Activated CD4-positive, alpha-beta T cell treated with anti-CD3 and anti-CD28 coated beads, Interleukin-2, amount 50 U/mL, for 1 hour (primary cell): ENCODE measurements at places on chromosomes 5 and 9.

GRCh38 chr9:2955575-2955974 is 111.7 kb upstream of the PUM3 start:
- DNase-seq, result no peak

GRCh38 chr5:98917433-98917832 is 11.4 kb downstream of the CHD1 start:
- DNase-seq, result no peak

DNA sequence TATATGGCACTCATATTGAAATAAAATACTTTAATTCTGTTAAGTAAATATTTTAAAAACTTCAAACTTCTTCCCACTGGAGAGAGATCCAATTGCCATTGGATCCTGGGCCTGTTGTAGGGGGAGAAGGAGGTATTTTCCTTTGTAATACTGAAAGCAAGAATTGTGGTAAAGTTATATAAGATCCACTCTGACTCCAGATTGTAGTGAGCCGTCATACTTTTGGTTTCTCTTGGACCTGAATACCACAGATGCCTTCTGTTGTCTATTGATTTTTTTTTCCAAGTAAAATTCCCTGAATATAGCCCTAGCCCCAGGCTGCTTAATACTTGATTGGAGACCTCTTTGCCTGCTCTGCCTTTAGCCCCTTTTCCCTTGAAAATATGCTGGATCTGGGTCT is 86.9 kb downstream of the ATG10 start:
- no peak for DNase-seq

GRCh38 chr9:16214677-16215352 is 655.7 kb downstream of the BNC2 start:
- DNase-seq, result no peak

- DNase-seq, result no peak
Measured at GRCh38 chr9:126203313-126203712, 123.3 kb upstream of the MVB12B start.

DNA sequence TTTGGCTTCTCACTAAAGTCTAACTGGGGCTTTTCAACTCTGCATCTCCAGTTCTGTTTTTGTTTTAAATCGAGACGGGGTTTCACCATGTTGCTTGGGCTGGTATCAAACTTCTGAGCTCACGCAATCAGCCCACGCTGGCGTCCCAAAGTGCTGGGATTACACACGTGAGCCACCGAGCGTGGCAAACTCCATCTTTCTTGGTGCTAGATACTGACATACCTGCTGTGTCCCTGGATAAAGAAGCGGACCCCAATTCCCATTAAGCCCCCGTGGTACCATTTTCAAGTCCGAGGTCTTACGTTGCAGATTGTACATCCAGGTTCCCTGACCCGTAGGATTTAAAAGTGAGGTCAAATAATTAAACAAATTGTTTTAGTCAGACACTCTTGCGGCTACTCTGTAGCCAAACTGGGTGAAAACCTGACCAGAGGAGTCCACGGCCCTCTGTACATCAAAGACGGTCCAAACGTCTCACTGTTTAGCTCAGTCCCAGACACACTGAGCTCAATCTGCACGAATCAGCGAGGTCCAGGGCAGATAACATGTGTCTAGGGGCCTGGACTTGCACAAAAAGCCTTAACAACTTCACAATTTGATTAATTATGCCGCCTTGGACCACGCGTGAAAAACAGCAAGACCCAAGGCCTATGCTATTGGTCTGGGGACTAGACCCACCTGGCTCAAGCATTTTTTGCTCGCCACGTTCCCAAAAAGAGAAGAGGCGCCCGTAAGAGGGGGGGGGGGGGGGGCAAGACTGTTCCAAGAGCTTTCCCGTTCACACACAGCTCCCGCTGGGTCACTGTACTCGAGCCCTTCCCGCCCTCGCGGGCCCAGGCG is 727 bp upstream of the DNAJA1 start:
- no peak for DNase-seq

DNA sequence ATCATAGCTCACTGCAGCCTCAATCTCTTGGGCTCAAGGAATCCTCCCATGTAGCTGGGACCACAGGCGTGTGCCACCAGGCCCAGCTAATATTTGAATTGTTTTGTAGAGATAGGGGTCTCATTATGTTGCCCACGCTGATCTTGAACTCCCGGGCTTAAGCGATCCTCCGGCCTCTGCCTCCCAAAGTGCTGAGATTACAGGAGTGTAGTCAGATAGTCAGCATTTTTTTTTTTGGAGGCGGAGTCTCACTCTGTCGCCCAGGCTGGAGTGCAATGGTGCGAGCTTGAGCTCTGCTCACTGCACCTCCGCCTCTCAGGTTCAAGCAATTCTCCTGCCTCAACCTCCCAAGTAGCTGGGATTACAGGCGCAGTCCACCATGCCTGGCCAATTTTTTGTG is 1.6 kb upstream of the SAR1B start:
- DNase-seq, result no peak

GRCh38 chr5:116068028-116068632 is 16.7 kb upstream of the COMMD10 start:
- peak; percentile 12 for DNase-seq

DNA sequence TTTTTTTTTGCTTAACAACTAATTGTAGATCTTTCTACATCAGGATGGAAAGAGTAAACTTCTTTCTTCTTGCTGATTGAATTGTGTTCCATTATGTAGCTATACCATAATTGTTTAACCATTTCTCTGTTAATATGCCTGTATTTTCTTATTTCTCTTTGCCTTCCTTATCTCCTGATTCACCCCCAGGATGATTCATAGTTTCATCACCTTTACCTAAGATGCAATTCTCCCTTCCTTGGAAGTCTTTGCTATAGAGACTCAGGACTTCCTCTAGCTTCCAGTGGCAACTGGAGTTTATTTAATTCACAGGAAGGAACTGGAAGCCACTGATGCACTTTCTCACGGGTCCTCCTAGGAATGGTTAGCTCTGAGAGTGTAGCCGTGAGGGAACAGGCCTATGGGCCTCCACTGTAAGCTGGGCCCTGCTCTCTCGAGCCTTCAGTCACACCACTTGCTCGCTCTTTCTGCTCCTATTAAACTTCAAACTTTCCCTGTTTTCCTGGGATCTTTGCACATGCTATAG is 83.1 kb downstream of the FGF1 start:
- no peak for DNase-seq

GRCh38 chr5:54663866-54664265 is 146.3 kb downstream of the SNX18 start:
- no peak for DNase-seq

- no peak for DNase-seq
Measured at GRCh38 chr5:138872841-138873465, 2.2 kb downstream of the LRRTM2 start.

DNA sequence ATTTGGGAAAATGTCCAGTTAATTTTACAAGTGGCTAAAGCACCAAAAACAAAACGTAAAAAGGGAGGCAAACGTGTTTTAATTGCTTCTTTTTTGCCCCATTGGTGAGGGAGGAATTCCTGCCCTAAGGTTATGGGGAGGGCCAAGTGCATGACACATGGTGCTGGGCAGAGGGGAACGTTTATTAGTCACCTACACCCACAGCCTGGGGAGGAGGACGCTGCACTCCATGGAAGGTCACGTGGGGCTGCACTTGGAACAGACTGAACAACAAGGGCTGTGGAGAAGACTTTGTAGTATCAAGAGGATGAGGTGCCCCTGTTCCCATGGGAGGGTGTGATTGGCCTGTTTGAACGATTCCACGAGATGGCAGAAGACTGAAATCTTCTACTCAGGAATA is 13.7 kb upstream of the ADAMTS16 start:
- no peak for DNase-seq

- no peak for DNase-seq
Measured at GRCh38 chr9:120557205-120557604, 22.8 kb downstream of the CDK5RAP2 start.

DNA sequence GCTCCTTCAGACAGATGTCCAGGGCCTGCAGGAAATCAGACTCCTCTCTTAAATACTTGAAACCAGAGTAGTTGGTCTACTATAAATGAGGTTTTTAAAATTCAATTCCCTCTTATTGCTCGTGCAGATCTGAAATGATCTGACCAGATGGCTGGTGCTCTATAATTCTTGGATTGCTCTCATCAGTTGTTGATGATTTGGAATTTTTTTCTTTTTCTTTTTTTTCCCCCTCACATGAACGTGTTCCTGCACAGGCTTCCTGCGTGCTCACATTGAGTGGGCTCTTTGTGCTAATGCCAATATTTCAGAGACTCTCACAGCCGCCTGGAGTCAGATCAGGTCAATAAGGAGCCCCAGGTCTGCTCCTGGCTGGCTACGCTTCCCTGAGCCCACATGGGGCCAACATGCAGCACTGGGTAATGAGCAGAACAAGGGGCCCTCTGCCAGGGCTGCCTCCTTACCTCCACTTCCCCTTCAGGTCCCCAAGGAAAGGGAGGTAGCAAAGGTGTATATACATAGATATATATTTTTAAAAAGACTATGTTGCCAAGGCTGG is 82.0 kb downstream of the SIL1 start:
- DNase-seq, result no peak

- DNase-seq, result no peak
Measured at GRCh38 chr5:75364571-75365280, 27.7 kb downstream of the HMGCR start.

DNA sequence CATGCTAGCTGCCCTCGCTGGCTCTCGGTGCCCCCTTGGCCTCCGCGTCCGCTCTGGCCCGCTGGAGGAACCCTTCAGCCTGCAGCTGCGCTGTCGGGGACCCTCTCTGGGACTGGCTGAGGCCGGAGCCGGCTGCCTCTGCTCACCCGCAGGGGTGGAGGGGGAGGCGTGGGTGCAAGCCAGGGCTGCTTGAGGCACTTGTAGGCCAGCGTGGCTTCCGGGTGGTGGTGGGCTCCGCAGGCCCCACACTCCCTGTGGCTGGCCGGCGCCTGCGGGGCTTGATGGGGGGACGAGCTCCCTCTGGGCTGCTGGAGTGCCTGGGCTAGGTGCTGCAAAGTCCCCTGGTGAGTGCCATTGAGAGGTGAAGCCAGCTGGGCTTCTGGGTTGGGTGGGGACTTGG is 429.6 kb downstream of the LRRC70 start:
- no peak for DNase-seq

DNA sequence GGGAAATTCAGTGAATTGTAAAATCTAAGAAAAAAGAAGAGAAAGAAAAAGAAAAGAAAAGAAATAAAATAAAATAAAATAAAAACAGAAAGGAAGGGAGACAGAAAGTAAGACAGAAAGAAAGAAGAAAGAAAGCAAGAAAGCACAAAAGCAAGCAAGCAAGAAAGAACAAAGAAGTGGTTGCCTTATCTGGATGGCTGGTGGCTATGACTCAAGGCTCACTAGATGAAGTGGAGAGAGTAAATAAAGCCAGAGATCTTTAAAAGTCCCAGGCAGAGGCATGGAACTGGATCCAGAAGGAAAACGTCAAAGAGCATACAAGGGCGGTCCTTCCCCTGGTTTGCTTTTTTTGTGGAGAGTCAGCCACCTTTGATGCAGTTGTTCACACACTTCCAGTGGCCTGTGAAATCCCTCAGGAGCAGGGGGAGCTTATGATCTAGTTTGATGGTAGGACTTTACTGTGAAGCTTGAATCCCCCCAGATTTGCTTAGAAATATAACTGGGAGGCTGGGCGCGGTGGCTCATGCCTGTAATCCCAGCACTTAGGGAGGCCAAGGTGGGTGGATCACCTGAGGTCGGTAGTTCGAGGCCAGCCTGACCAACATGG is 176.7 kb upstream of the HMHB1 start:
- no peak for DNase-seq

DNA sequence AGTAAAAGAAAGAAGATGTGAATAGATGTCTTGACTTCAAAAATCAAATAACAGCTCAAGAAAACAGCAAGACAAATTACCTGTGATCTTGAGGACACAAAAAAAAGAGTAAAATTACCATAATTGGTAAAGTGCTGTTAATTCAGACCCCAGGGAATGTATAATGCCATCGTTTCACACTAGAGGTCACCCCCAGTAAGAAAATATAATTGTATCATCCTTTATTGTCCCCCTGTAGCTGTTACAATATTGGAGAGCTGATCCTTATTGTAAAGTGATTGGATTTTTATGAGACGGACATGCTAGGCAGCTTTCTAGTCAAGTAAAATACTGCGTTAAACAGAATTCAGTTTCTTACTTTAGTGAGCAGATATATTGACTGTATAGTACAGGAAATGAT is 377.0 kb downstream of the TLE1 start:
- no peak for DNase-seq

GRCh38 chr9:70120834-70121510 is 77.3 kb downstream of the MAMDC2 start:
- no peak for DNase-seq

GRCh38 chr9:72579880-72580550 is 58.6 kb downstream of the TMC1 start:
- DNase-seq, result no peak

DNA sequence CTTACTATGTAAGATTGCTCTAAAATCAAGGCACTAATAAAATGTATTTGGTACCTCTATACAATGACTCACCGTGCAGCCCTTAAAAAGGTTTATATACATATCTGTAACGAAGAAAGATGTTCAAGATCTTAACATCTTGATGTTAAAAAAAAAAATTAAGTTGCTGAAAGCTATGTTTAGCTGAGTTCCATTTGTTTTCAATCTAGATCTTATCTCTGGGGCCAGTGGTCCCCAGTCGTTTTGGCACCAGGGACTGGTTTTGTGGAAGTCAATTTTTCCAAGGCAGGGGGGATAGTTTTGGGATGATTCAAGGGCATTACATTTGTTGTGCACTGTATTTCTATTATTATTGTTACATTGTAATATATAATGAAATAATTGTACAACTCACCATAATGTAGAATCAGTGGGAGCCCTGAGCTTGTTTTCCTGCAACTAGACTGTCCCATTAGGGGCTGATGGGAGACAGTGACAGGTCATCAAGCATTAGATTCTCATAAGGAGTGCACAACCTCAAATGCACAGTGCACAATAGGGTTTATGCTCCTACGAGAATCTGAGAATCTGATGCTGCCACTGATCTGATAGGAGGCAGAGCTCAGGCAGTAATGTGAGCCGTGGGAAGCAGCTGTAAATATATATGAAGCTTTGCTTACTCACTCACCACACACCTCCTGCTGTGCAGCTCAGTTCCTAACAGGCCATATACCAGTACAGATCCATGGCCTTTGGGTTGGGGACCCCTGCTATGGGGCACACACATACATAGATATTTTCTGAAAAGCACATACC is 27.6 kb upstream of the TSLP start:
- no peak for DNase-seq

DNA sequence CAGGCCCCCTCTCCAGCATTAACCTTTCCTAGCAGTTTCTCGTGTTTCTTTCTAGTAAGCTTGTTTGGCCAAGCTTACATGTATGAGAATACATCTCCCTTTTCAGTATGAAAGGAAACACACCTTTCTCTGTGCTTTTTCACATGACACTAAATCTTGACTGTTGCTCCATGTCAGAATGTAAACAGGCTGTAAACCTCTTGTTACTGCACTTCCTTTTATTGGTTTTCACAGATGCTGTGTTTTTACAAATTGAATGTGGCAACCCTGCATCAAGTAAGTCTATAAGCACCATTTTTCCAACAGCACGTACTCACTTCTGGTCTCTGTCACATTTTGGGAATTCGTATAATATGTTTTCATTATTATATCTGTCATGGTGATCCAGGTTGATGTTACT is 2.2 kb upstream of the CANX start:
- no peak for DNase-seq

GRCh38 chr9:91884696-91885687 is 65.0 kb downstream of the ROR2 start:
- DNase-seq, result no peak
